ENCODE measurements at places on chromosomes 2 and 18. TPM values are rescaled to one million over a fixed set of nuclear protein-coding genes. Genes with fewer than 3 reads are reported as not detected.
A peak's percentile ranks its signal among the peaks of the same experiment; 100 is the strongest.

SLC11A1 gene
- total RNA-seq = 0.39 TPM

- peaks cover 4% of the 10 kb centered on the region for H3K36me3 ChIP-seq
- DNase-seq = no peak
- no peak overlapping the region for H3K4me3 ChIP-seq
- H3K4me1 ChIP-seq = peaks cover 12% of the 10 kb centered on the region
These were observed 137.4 kb downstream of the HNMT start for GRCh38 chr2:138101718-138102117.

- H3K36me3 ChIP-seq = no peaks in the 10 kb centered on the region
- no peak overlapping the region for H3K27ac ChIP-seq
- H3K4me1 ChIP-seq = no peaks in the 10 kb centered on the region
- no peak for DNase-seq
- no peak overlapping the region for H3K4me3 ChIP-seq
These were observed 30.4 kb upstream of the MGAT4A start for GRCh38 chr2:98761267-98761781.

- peaks cover 3% of the 10 kb centered on the region for H3K36me3 ChIP-seq
- DNase-seq = no peak
- no peak overlapping the region for H3K27ac ChIP-seq
These were observed 381.2 kb downstream of the TXNL1 start for GRCh38 chr18:56257205-56257604.

GRCh38 chr2:73986085-73986681 lies 1.5 kb downstream of the TET3 start:
- H3K27ac ChIP-seq = peak overlapping the region; percentile 84
- H3K27me3 ChIP-seq = peaks cover 20% of the 10 kb centered on the region
- no peak for DNase-seq
- peak overlapping the region; percentile 86 for H3K4me3 ChIP-seq

GRCh38 chr2:226531061-226531810 lies 268.4 kb downstream of the IRS1 start:
- no peak overlapping the region for H3K27ac ChIP-seq
- DNase-seq = no peak
- no peaks in the 10 kb centered on the region for H3K27me3 ChIP-seq

DNA sequence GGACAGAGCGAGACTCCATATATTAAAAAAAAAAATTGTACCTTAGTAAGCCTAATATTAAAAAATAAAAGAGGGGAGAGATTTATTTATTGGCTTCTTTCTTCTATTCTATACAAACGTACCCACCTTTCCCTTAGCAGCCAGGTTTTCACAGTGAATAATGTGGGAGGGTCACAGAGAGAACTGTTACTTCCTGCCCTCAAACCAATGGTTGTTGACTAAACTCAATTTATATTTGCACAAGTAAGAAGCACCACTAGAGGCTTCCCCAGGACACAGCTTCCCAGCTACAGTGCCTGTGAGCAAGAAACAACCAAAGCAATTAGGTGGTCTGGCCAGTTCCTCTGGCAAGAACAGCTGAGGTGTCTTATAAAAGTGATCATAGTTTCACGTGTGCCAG lies 28.9 kb upstream of the GALR1 start:
- no peak for DNase-seq
- H3K27me3 ChIP-seq = peaks cover 9% of the 10 kb centered on the region
- no peaks in the 10 kb centered on the region for H3K4me1 ChIP-seq
- H3K27ac ChIP-seq = no peak overlapping the region
- H3K4me3 ChIP-seq = no peak overlapping the region

DNA sequence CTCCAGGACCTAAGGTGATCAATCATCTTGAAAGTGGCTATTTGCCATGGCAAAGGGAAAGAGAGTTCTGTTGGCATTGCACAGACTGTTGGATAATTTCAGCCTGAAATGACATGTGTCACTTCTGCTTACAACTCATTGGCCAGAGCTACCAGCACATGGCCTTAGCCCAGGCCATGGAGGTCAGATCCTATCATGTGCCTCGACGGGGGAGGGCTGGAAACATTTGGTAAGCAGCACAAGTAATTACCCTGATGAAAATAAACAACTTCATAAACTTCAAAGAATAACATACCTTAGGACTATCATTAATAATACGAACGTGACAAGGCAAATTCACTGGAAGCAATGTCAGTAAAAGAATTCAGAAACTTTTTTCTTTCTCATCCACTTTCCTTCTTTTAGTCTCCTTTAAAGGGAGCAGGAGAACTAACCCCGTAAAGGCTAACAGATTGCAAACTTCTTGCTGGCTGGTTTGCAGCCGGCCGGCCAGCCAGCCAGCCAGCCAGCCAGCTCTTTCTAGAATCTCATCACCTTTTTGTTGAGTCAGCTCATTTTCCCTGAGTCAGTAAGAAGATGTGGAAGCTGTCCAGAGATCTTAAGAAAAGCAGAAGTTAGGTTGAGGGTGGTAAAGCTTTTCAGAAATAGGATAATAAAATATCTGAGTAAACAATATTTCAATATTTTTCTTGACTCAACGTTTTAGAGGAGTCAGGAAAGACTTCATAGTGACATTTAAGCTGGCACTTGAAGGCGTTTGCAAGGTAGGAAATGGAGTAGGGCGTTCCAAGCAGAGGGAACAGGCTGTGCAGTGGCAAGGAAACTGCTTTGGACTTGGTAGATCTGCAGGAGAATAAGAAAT lies 31.9 kb downstream of the CNRIP1 start:
- peaks cover 15% of the 10 kb centered on the region for H3K4me1 ChIP-seq
- no peak overlapping the region for H3K4me3 ChIP-seq
- no peaks in the 10 kb centered on the region for H3K27me3 ChIP-seq
- no peak for DNase-seq
- no peaks in the 10 kb centered on the region for H3K36me3 ChIP-seq
